Skin of body (tissue), 3 donors: ENCODE measurements at places on chromosomes 4 and X. TPM values are rescaled to one million over a fixed set of nuclear protein-coding genes. Genes with fewer than 3 reads are reported as not detected.

The CETN2 gene
- total RNA-seq, result 20.1 TPM

DNA sequence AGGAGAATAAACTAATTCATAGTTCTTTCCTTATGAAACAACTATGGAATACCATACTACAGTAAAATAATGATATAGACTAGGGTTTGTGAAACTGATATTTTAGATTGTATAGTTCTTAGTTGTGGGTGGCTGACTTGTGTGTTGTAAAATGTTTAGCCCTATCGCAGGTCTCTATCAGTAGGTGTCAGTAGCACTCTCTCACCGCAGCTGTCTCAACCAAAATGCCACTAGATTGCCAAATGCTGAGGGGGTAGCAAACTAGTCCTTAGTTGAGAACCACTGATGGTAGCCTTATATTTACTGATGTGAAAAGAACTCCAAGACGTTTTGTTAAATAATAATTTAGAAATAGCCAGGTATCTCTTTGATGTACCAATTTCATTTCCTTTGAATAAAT lies 48.1 kb downstream of the RHOXF2B start:
- no peak for DNase-seq

- no peak for DNase-seq
Observed at GRCh38 chrX:154987940-154988339, 34.6 kb downstream of the F8 start.

DNA sequence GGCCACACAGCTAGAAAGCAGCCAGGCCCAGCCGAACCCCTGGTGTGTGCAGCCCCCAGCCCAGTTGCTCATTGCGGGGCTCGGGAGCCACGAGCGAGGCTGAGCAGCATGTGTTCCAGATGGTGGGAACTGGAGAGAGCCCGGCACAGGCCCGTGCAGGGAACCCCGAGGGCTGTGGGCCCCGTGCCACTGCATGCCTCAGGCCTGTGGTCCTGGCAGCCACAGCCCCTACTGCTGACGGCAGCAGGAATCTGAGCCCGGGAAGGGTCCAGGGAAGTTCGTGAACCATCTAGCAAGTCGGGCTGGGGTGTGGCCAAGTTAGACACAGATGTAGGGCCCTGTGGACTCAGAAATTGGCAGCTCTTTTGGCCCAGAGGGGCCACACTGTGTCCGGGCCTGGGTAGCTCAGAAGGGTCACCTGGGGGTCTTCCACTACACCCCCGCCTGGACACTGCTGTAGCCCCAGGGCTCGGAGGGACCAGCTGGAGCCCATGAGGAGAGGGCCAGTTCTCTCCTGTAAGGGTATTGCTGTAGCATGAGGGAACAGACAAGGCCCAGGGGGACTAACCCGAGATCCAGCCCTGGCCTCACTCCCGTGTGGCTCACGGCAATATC lies 12.1 kb downstream of the HTRA3 start:
- DNase-seq, result peak; percentile 83

- no peak for DNase-seq
Observed at GRCh38 chr4:142960867-142961644, 115.0 kb upstream of the INPP4B start.

DNA sequence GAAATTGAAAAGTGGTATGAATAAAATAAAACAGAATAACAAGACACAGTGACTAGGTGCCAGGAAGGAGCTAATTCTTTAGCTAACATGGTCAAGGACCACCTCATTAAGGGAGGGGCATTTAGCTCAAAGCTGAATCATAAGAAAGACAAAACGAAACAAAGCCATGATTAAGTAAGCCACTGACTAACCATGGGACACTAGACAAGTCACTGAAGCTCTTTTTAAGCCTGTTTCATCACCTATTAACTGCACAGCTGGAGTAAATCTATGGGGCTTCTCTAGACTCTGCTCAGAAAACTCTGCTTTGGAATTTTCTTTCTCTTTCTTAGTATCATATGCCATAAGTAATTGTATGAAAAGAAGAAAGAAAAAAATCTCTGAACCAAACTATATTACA lies 49.8 kb upstream of the C1QTNF7 start:
- DNase-seq, result no peak
